ENCODE measurements at places on chromosomes 6 and 20.

- peak; percentile 9 for DNase-seq
These were observed 130.2 kb upstream of the AKIRIN2 start for GRCh38 chr6:87832025-87832825.

GRCh38 chr6:1077478-1078416 lies 234.2 kb upstream of the FOXQ1 start:
- no peak for DNase-seq

- DNase-seq: no peak
These were observed 5.3 kb downstream of the ZBTB24 start for GRCh38 chr6:109477725-109478124.

- DNase-seq: no peak
These were observed 52.7 kb downstream of the IL20RA start for GRCh38 chr6:136992113-136992512.

- no peak for DNase-seq
These were observed 133.4 kb downstream of the LAMP5 start for GRCh38 chr20:9647741-9648140.

GRCh38 chr6:152223636-152224035 lies 413.5 kb downstream of the SYNE1 start:
- no peak for DNase-seq

GRCh38 chr6:167537816-167538215 lies 212.9 kb downstream of the TTLL2 start:
- DNase-seq: no peak
